ENCODE measurements at places on chromosomes 7 and 10.
A peak's percentile ranks its signal among the peaks of the same experiment; 100 is the strongest.

DNA sequence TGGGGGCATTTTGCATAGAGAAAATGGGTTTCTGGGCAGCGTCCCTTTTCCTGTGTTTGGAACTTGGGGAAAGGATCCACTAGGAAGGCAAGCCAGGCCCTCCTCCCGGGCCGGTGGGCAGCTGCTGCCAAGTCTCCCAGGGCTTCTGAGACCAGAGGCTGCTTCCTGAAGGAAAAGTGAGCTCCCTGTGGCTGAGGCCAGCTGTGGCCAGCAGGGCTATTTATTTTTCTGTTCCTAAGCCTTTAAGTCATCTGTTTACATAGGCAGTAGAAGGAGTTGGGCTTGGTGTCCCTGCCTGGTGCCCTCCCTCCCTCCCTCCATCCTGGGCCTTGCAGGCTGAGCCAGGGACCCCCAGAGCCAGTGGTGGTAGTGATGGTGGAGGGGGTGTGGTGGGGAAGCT, 70.5 kb upstream of the COL13A1 start:
- no peak for DNase-seq

- no peak for DNase-seq
Observed at GRCh38 chr10:84302223-84302622, 26.2 kb upstream of the CCSER2 start.

DNA sequence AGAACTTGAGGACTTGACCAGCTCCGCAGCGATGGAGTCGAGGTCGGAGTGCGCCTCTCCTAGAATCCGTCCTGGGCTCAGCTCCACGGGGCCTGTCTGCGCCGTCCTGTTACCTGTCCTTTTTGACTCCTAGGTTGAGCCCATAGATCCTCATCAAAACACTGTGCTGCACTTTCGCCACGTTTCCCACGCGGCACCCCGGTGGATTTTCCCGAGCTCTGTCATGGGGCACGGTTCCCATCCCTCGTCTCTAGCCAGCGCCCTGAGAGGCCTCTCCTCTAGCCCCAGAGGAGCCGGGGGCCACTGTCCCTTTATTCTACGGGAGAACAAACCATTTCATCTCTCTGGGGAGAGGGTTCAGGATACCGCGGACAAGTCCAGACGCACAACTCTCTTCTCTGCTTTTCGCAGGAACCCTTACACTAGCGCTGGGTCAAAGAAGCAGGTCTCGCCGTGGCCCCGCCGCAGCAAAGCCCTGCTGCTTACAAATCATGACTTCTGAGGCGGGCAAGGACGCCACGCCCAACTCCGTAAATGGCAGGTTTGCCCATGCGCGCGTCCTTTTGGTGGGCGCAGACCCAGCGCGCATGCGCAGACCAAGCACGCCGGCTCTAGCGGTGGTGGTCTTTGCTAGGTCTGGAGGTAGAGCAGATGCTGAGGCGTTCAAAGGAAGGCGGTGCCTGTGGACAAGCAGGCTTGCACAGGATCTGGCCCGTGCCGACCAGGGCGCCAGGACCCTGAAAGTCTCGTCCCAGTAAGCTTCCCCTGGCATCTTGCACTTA, 10.3 kb upstream of the ANKRD7 start:
- DNase-seq, result peak; percentile 39

- no peak for DNase-seq
Observed at GRCh38 chr7:142602756-142603155, 146.5 kb upstream of the PRSS1 start.

- DNase-seq, result no peak
Observed at GRCh38 chr10:49404321-49404878, 8.5 kb upstream of the DRGX start.

- DNase-seq, result peak; percentile 76
Observed at GRCh38 chr7:100049441-100050291, at the start of gene ZSCAN21. TSS of gene ZSCAN21 (plus strand) at chr7:100049774. CDS start at chr7:100057007, 7,233 bp downstream.

- no peak for DNase-seq
Observed at GRCh38 chr7:24975644-24976260, 4.2 kb downstream of the OSBPL3 start.

GRCh38 chr7:101922631-101923601, 105.5 kb downstream of the CUX1 start:
- DNase-seq, result no peak

All from GM19239 (cell line).